ENCODE measurements at places on chromosomes 11 and 22.

- DNase-seq = no peak
Measured at GRCh38 chr22:30193031-30193775, 53.4 kb downstream of the LIF start.

GRCh38 chr11:69504576-69505335, 23.3 kb downstream of the LINC01488 start:
- DNase-seq = no peak

- DNase-seq = no peak
Measured at GRCh38 chr11:61684870-61685616, 4.9 kb downstream of the DAGLA start.

- no peak for DNase-seq
Measured at GRCh38 chr11:33801821-33802193, 27.5 kb upstream of the FBXO3 start.

DNA sequence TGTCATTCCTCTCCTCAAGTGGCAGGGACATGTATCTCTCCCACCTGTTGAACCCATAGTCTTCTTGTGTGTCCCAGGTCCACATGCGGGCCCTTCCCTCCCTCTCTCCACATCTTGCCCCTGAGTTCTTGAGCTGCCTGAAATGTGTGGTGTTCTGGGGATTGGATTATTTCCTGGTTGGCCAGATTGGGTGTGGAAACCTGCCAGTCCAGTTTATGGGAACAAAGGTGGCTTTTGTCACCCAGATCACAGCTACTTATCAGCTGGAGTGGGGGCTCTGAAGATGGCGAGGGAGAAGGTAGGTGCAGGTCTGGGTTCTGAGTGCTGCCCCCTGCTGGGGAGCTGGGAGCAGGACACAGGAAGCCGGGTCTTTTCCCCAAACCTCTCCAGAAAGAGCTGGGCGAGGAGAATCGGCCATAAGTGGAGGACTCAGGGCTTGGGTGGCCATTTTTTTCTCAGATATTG, 14.2 kb downstream of the DTX4 start:
- no peak for DNase-seq

GRCh38 chr11:6405052-6405667, 13.7 kb downstream of the APBB1 start:
- no peak for DNase-seq

DNA sequence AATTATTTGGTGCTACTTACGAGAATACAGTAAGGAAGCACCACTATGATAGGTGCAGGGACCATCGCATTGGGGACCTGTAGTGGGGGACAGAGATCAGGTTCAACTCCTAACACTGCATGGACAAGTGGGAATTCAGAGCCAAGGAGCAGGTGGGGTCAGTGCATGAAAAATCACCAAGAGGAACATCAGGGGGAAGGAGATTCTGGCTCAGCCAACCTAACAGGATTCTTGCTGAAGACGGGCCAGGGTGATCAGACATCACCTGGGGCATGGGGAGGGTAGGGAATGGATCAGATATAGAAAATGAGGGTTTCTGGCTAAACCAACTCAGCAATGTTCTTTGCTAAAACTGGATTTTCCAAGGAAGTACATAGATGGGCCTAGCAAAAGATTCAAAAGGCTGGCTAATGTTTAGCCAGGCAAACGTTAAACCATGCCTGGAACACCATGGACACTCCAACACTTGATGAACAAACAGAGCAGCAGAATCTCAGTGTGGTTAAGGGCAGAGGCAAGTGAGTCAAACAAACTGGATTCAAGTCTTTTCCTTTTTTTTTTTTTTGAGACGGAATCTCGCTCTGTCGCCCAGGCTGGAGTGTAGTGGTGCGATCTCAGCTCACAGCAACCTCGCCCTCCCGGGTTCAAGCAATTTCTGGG, 70.0 kb downstream of the MICAL3 start:
- DNase-seq = no peak

DNA sequence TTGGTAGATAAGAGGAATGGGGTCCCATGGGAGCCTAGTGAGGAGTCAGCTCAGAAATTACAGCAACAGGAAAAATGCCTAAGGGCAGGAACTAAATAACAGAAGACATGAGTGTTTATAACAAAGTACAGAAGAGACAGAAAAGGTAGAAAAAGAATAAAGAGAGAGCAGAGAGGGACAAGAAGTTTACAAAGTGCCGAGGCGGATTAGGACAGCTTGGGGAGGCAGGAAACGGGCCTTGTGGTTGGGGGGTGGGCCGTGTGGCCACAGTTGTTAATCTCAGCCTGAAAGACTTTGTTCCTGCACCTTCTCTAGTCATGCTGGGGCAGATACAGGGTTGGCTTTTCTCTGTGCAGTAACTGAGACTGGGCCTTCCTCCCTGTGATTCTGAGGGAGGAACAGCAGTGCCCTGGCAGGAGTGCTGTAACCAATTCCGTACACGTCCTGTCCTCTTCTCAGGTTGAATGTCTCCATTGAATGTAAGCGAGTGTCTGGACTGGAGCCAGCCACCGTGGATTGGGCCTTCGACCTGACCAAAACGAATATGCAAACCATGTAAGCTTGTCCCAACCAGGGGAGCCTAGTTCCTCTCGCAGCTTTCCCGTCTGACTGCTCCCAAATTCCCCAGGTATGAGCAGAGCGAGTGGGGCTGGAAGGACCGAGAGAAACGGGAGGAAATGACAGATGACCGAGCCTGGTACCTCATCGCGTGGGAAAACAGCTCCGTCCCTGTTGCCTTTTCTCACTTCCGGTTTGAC, 13.2 kb downstream of the NAA40 start:
- no peak for DNase-seq

- no peak for DNase-seq
Measured at GRCh38 chr22:39468487-39469325, 11.9 kb downstream of the MGAT3 start.

DNA sequence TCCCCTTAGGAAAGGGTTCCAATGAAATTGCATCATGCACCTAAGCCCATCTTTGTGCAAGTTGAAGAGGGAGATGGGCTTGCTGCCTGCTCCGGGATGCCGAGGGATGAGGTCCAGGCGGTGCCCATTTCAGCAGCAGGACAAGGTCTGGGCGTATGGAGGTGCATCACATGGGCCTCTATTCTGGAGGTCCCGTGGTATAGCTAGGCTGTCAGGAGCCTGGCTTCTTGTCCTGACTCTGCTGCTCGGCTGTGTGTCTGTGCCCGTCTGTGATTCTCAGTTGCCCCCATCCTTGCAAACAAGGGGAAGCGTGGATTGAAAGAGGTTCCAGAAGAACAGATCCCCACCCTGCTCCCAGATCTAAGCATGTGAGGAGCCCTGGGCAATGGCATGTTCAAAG, 130.0 kb downstream of the OSBP2 start:
- no peak for DNase-seq

- no peak for DNase-seq
Measured at GRCh38 chr11:61917334-61918109, at the start of gene RAB3IL1. Gene RAB3IL1 (minus strand): TSS chr11:61917566. CDS start chr11:61917367, 199 bp downstream.

DNA sequence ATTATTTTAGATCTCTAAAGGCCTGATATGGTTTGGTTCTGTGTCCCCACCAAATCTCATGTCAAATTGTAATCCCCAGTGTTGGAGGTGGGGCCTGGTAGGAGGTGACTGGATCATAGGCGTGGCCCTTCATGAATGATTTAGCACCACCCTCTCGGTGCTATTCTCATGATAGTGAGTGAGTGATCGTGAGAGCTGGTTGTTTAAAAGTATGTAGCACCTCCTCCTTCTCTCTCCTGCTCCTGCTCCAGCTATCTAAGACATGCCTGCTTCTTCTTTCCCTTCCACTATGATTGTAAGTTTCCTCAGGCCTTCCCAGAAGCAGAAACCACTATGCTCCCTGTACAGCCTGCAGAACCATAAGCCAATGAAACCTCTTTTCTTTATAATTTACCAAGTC, 114.1 kb downstream of the SERGEF start:
- no peak for DNase-seq

- no peak for DNase-seq
Measured at GRCh38 chr11:2740275-2740940, 40.6 kb upstream of the KCNQ1OT1 start.

DNA sequence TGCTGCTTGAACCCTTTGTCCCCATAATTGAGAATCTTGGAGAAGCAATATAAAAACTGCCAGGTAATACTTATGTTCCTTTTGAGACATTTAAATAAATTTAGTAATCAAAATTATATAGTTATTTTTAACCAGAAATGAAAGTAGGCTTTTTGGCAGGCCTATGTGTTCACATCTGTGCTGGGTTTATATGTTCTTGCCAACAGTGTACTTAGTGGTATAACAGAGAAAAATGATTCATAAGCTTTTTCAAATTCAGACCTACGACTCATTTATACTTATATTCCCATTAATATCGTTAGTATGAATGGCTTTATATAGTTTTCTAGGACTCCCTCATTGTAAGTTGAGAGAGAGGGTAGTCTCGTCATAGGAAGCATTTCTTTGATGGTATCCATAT, 79.0 kb downstream of the DDX10 start:
- DNase-seq = no peak

GRCh38 chr11:110720431-110721275, 8.4 kb upstream of the ARHGAP20 start:
- DNase-seq = no peak

- no peak for DNase-seq
Measured at GRCh38 chr11:114058871-114059277, 637 bp upstream of the ZBTB16 start.

DNA sequence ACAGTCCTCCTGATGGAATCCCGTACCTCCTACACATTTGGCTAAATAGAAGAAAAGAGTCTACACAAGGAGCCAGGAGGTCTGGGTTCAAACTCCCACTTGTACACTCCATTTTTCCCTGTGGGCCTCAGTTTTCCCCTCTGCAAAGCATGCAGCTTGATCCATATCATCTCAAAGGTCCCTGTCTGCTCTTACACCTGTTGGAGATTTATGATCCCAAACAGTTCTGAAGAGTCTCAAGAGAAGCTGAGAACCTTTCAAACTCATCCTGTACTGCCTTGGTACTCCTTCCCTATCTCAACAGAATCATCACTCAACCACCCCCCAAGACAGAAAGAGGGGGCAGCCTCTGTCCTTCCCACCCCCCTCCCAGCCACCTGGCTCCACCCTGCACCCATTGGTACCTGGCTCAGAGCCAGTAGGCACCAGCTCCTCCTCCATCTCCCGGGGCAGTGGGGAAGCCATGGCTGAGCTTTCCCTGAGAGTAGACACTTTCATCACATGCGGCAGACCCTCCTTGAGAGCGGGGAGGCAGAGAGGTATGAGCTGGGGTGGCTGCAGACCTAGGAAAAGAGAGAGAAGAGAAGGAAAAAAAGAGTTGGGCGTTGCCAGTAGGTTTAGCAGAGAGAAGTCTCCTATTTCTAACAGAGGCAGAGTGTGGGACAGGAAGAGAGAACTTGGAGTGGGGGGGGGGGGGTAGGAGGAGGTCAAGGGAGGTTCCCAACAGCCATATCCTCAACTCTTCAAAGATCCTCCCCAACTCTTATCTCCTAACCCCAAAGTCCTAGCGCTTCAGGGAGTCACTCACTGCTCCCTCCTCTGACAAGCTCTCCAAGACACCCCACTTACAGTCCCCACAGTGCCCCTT, 3.1 kb downstream of the TNKS1BP1 start:
- no peak for DNase-seq

- no peak for DNase-seq
Measured at GRCh38 chr22:25574736-25575135, 10.3 kb downstream of the GRK3 start.

- DNase-seq = peak; percentile 83
Measured at GRCh38 chr11:47373876-47374719, 4.2 kb downstream of the SPI1 start.

GRCh38 chr11:10637731-10638151, 55.8 kb downstream of the IRAG1 start:
- no peak for DNase-seq

DNA sequence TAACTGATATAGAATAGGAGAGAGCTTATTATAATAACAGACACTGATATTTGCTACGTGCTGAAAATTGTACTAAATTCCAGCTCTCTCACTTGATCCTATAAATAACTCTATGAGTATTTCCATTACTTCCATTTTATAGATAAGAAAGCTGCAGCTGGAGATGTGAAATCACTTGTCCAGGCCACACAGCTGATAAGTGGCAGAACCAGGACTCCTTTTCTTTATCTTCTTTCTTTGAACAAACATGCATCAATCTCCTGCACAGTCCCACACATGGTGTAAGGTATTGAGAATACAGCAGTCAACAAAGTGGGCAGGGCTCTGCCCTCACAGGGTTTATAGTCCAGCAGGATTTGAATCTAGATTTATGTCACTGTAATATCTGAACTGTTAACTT, 652.1 kb downstream of the NELL1 start:
- no peak for DNase-seq

DNA sequence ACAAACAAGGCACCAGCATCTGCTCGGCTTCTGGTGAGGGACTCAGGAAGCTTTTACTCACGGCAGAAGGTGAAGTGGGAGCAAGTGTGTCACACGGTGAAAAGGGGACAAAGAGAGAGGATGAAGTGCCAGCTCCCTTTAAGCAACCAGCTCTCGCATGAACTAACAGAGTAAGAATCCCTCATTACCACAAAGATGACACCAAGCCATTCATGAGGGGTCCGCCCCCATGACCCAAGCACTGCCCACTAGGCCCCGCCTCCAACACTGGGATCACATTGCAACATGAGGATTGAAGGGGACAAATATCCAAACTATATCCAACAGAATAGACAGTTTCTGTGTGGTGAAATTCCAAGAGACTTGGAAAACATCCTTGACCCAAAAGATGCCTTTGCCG, 198.2 kb upstream of the POU2AF2 start:
- no peak for DNase-seq

GRCh38 chr11:120326845-120327281, 1.8 kb downstream of the TLCD5 start:
- DNase-seq = no peak

DNA sequence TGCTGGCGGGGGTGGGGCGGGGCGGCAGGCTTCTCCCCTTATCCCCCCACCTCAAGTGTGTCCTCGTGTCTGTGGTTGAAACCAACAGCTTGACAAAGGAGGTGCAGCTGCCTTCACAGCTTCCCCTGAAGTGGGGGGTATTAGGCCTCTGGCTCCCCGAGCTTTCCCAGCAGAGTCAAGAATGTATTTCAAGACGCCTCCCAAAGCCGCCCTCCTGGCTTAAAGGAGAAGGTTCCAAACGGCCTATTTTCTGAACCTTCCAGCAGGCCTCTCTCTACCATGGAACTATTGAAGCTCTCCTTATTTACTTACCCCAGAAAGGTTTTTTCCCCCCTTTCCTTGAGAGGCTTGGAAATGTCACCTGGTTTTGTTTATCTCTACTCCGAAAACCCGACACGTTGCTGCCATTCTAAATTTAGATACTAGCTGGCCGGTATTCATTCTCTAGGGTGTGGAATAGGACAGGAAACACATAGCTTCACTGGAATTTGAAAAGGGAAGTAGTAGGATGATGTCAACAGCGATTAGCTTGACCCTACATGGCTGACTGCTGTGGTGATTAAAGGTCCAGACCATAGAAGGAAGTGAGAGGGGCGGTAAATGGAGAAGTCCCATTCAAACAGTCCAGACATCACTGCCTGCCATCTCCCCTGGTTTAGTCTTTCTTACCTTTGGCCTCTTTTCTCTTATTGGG, 671 bp upstream of the PICALM start:
- no peak for DNase-seq
